ENCODE measurements at places on chromosomes 5 and 9. TPM values are rescaled to one million over a fixed set of nuclear protein-coding genes. Genes with fewer than 3 reads are reported as not detected.

Gene STKLD1
- total RNA-seq = 0.91 TPM

Gene MUSK
- not detected for total RNA-seq

Gene NPR3
- not detected for total RNA-seq

Gene LVRN
- 0.18 TPM for total RNA-seq

Measured in CD8-positive, alpha-beta memory T cell (primary cell).